ENCODE measurements at places on chromosomes 12 and 14. TPM values are rescaled to one million over a fixed set of nuclear protein-coding genes. Genes with fewer than 3 reads are reported as not detected.

EEF1AKMT3 gene
- total RNA-seq: 13.7 TPM

CEP170B gene
- total RNA-seq: 19.7 TPM

TDG gene
- total RNA-seq: 5.8 TPM

SLC10A1 gene
- not detected for total RNA-seq

ETFBKMT gene
- total RNA-seq: 2.0 TPM

FLRT2 gene
- total RNA-seq: 101 TPM

GRCh38 chr14:54175298-54175942 lies 218.8 kb upstream of the BMP4 start:
- no peaks in the 10 kb centered on the region for H3K27me3 ChIP-seq
- H3K27ac ChIP-seq: no peak overlapping the region
- DNase-seq: peak; percentile 39
- no peaks in the 10 kb centered on the region for H3K36me3 ChIP-seq
- no peak overlapping the region for H3K4me3 ChIP-seq

DNA sequence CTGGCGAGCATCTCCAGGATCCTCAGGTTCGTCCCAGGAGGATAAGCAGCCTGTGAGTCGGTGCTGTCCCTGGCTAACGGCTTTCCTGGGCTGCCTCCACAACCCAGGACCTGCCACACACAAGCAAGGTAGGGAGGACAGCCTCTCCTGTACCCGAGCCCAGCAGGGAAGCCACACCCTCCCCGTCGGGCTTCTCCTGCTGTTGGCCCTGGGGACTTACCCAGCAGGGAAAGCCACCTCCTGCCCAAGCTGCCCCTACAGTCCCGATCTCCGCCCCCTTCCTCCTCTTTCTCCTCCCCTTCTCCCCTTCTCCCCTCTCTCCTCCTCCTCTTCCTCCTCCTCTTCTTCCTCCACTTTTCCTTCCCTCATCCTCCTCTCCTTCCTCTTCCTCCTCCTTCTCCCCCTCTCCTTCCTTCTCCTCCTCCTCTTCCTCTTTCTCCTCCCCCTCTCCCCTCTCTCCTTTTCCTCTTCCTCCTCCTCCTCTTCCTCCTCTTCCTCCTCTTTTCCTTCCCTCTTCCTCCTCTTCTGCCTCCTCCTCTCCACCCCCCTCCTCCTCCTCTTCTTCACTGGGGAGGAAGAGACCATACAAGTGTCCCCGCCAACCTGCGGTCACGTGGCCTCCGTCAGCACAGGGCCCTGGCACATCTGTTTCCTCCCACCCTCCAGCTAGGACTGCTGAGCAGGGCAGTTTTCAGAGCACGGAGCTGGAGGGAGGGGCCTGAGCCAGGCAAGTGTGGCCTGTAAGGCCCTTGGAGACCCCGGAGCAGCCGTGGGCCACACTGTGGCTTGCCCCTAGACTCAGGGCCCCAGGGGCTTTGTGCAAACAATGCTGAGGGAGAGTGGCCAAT lies 17.3 kb upstream of the RFLNA start:
- no peaks in the 10 kb centered on the region for H3K4me1 ChIP-seq
- no peak overlapping the region for H3K27ac ChIP-seq
- no peaks in the 10 kb centered on the region for H3K36me3 ChIP-seq
- no peak for DNase-seq
- H3K27me3 ChIP-seq: no peaks in the 10 kb centered on the region

DNA sequence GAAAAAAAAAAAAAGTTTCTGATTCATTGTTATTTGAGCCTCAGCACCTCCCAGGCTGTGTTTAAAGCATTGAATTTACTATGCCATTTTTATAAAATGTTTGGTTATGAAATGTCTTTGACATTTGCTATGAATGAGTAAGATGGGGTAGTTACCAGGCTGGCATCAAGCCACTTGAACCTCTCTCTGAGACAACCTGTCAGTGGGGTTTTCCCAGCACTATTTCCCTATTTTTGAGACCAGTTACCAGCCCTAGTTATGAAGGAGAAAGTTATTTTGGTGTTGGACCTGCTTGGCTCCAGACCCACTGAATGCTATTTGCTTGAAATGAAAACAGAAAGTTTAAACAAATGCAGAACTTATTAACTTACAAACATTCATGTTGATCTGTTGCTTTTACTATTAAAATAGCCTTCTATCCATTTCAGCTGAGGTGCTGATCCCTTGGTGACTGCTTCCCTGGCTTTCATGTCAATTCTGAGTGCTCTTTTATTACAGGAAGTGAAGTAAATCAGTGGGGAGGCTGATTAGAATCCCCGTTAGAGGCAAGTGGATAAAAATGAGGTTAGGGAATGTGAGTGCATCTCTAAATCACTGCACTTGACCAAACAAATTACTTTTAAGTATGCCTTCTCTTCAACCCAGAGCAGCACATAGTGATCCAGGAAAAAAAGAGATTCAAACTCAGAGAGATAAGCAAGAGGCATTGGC lies 37.8 kb downstream of the LLPH start:
- H3K4me3 ChIP-seq: no peak overlapping the region
- no peaks in the 10 kb centered on the region for H3K36me3 ChIP-seq
- no peaks in the 10 kb centered on the region for H3K4me1 ChIP-seq
- no peak overlapping the region for H3K27ac ChIP-seq
- H3K27me3 ChIP-seq: no peaks in the 10 kb centered on the region

GRCh38 chr14:36504771-36505175 lies 15.3 kb downstream of the NKX2-1 start:
- DNase-seq: no peak
- H3K4me3 ChIP-seq: no peak overlapping the region
- peaks cover 17% of the 10 kb centered on the region for H3K27me3 ChIP-seq
- no peak overlapping the region for H3K27ac ChIP-seq
- no peaks in the 10 kb centered on the region for H3K36me3 ChIP-seq

DNA sequence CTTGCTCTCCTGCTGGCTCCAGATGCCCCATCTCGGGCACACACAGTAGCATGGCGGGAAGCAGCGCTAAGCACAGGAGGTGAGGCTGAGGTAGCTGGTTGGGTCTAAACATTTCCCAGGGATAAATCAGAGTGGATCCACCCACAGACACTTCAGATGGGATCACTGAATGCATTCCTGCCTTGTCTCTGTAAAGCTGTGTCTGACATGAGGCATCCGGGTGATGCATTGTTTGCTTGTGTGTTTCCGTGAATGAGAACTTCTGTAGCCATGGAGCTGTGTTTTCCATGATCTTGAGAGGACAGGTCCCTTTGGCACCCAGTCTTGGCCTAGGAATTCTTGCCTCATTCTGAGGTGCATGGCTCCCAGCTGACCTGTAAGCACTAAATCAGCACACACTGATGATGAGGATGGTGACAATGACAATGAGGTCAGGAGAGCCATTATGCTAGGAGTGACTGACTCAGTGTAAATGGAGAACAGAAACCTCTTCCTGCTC lies 6.7 kb upstream of the KRT75 start:
- H3K27ac ChIP-seq: no peak overlapping the region
- H3K36me3 ChIP-seq: no peaks in the 10 kb centered on the region
- no peaks in the 10 kb centered on the region for H3K27me3 ChIP-seq
- no peak overlapping the region for H3K4me3 ChIP-seq
- H3K4me1 ChIP-seq: no peaks in the 10 kb centered on the region

- H3K4me1 ChIP-seq: no peaks in the 10 kb centered on the region
- no peak overlapping the region for H3K4me3 ChIP-seq
- H3K27ac ChIP-seq: no peak overlapping the region
Observed at GRCh38 chr12:14654416-14654815, 42.0 kb downstream of the GUCY2C start.

- no peak overlapping the region for H3K27ac ChIP-seq
- H3K4me1 ChIP-seq: no peaks in the 10 kb centered on the region
- H3K4me3 ChIP-seq: no peak overlapping the region
- H3K27me3 ChIP-seq: no peaks in the 10 kb centered on the region
- no peak for DNase-seq
- no peaks in the 10 kb centered on the region for H3K36me3 ChIP-seq
Observed at GRCh38 chr12:13976028-13976584, 5.3 kb downstream of the GRIN2B start.

- no peaks in the 10 kb centered on the region for H3K4me1 ChIP-seq
- DNase-seq: no peak
- H3K27me3 ChIP-seq: no peaks in the 10 kb centered on the region
Observed at GRCh38 chr14:81256289-81256960, 35.7 kb upstream of the GTF2A1 start.

DNA sequence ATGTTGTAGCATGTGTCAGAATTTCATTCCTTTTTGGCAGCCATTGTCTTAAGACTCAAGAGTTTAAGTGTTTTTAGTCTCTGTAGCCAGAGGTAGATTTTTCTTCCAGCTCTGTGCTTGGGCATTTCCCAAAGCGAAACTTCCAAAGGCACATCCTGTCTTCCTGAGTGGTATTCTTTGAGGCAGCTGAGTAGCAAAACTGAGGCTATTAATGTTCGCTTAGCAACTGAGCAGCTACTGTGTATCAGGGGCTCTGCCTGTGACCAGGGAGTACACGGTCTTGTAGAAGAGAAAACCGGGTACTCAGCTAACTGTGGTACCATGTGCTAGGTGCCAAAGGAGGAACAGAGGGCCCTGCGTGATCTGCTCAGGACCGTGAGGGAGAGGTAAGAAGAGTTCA lies 52.0 kb downstream of the ETV6 start:
- peaks cover 26% of the 10 kb centered on the region for H3K4me1 ChIP-seq
- H3K36me3 ChIP-seq: no peaks in the 10 kb centered on the region
- H3K27ac ChIP-seq: no peak overlapping the region
- H3K27me3 ChIP-seq: no peaks in the 10 kb centered on the region
- H3K4me3 ChIP-seq: no peak overlapping the region

DNA sequence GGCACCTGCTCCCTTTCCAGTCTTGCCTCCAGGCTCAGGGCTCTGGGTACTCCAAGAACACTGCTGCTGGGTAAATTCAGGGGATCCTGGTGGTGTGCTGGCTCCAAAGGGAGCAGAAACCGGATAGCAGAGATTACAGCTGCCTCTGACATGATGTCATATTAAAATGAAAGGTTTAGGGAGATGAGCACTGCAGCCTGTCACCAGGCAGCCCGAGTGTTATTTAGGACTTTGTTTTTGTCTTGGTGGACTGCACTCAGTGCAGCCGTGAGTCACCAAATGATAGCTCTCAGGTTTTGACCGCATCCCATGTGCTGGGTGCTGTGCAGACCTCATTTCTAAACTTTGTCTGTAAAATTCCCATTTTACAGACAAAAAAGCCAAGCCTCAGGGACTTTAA lies 266.0 kb upstream of the CRY1 start:
- no peak overlapping the region for H3K4me3 ChIP-seq
- DNase-seq: no peak
- no peak overlapping the region for H3K27ac ChIP-seq
- H3K27me3 ChIP-seq: no peaks in the 10 kb centered on the region
